ENCODE measurements at places on chromosomes 5 and 9.

- DNase-seq: no peak
Measured at GRCh38 chr9:106575823-106576222, 287.1 kb upstream of the ZNF462 start.

DNA sequence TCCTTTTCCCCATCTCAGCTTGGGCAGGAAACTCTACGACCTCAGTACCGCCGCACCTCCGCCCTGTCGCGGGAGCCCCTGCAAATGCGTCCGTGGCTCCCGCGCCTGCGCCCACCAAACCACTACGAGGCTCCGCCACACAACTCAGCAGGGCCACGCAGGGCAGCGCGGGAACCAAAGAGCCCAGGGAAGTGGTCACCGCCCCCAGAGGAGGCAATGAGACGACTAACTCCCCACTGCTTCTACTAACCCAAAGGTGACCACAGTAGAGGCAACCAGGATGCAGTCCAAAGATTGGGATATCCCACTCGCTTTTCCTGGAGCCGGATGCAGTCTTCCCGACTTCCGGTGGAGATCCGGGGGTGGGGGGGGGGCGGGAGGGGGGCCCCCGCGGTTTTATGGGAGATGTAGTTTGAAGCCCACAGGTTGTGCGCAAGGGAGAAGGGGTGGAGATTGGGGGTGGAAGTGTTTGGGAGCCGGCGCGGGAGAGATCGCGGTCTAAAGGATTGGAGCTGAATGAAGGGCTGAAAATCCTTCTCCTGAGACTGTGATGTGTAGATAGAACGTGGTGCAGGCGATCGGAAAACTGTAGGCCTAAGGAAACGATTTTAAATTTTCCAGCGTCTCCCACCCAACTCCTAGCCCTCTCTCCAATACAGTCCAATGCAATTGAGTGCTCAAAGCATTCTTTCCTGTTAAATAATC lies at the start of gene NUDT12:
Gene NUDT12 (minus strand): TSS at position 337 of the 705 bp plus-strand sequence. CDS start 2,541 bp downstream, outside the sequence.
- DNase-seq: peak; percentile 48

DNA sequence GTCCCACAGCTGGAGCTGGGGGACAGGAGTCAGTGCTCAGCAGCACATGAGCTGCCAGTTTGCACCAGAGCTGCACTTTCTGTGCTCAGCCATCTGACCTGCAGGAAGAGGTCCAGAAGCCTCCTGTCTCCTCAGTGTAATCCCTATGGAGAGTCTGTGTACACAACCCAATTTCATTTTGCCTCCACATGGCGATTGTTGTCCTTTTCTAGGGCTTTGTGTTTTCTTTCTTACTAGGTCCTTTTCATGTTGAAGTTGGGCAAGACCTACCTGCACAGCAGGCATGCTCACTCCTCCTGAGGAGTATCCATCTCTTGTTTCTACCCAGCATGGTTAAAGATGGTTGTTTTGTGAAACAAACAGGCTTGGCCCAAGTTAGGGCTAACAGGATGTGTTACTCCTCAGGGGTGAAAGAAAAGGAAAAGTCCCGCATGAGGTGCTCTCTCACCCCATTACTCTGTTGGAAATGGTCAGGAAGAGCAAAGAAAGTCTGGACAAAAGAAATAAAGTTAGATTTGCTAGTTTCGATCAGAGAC lies 273.0 kb downstream of the TMEM167A start:
- no peak for DNase-seq

- DNase-seq: no peak
Measured at GRCh38 chr9:87651431-87651830, 74.5 kb upstream of the CTSL start.

DNA sequence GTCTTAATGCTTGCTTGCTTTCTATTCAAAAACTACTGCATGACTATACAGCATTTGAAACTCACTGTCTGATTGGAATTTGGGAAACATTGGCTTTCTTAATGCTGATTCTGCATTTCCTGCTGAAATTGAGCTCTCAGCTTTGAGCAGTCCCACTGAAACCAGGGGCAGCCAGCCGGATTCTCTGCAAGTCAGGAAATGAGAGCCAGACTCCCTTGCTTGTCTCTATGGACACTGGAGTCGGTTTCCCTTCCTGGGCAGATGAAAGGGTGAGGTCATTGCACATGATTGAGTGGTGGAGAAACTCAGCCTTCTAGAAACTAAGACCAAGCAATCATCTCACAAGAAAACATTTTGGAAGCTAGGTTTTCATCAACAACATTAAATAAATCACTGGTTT lies 119.7 kb upstream of the SPATA31C2 start:
- DNase-seq: peak; percentile 53

DNA sequence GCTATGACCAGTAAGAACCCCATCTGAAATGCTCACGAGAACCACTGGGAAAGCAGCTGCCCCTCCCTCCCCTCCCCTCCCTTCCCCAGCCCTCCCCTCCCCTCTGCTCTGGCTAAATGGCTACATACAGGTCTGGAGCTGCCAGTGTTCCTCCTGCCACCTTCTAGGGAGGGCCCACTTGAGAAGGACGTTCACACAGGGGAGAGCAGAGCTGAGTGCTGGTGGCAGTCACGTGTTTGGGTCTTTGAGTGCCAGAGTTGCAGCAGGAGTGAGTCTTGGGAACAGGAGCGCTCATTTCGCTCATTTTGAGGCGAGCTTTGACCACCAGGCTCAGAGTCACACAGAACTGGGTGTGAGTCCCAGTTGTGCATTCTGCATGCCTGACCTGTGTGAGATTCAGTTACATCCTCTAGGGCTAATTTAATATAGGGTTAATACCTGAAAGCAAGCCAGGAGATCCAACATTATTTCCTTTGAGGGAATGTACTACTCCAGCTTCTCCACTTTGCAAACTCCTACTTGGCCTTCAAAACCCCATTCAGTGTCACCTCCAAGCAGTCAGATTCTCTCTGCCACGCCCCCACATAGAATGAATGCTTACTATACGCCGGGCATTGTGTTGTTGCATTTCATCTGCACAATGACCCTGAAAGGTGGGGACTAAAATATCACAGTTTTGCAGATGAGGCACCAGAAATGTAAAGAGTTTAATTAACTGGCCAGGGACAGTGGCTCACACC lies 25.1 kb downstream of the CPLX2 start:
- DNase-seq: no peak

- DNase-seq: no peak
Measured at GRCh38 chr9:93597871-93598646, 21.7 kb downstream of the PHF2 start.

DNA sequence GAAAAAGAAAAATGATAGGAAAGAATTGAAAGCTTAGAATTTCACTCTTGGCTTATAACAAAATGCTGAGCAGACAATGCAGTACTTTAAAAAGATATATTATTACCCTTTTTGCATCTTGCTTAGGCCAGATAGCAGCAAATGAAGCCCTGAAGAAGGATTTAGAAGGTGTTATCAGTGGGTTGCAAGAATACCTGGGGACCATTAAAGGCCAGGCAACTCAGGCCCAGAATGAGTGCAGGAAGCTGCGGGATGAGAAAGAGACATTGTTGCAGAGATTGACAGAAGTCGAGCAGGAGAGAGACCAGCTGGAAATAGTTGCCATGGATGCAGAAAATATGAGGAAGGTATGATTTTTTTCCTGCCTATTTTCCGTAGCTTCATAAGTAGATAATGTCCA lies 50.8 kb downstream of the CNTRL start:
- DNase-seq: no peak

GRCh38 chr5:169116961-169117461 lies 183.9 kb downstream of the SLIT3 start:
- no peak for DNase-seq

DNA sequence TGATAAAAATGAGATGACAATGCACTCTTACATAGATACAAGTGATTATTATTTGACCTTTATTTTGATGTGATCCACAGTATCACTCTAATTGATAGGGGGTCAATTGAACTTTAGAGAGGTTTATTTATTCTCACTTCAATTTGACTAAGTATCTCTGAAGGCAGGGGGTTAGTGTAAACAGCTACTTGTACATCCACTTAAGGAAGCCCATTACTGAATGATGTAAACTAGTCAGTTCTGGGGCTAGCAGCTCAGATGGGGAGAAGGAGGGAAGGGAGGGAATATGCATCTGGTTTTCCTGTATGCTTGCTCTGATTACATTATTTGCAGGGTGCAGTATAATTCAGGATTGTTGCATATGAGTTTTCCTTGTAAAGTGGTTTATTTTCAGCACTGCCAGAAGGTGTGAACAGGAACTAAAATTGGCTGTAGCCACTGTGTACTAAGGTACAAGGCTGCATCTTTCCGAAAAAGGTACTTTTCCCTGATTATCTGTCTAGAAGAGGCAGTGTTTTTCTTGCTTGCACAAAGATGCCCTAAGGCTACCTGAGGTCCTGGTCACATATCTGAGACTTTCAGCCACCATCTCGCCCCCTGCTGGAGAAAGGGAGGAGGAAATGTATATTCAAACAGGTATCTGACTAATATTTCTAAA lies 51.2 kb downstream of the MRPS27 start:
- no peak for DNase-seq

- no peak for DNase-seq
Measured at GRCh38 chr5:4230786-4231641, 635.4 kb downstream of the IRX1 start.

DNA sequence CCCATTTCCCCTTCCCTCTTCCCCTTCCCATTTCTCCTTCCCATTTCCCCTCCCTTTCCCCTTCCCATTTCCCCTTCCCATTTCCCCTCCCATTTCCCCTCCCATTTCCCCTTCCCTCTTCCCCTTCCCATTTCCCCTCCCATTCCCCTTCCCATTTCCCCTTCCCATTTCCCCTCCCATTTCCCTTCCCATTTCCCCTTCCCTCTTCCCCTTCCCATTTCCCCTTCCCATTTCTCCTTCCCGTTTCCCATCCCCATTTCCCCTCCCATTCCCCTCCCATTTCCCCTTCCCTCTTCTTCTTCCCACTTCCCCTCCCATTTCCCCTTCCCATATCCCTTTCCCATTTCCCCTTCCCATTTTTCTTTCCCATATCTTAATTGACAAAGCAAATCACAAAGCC lies 109.0 kb downstream of the OLFM1 start:
- DNase-seq: no peak

DNA sequence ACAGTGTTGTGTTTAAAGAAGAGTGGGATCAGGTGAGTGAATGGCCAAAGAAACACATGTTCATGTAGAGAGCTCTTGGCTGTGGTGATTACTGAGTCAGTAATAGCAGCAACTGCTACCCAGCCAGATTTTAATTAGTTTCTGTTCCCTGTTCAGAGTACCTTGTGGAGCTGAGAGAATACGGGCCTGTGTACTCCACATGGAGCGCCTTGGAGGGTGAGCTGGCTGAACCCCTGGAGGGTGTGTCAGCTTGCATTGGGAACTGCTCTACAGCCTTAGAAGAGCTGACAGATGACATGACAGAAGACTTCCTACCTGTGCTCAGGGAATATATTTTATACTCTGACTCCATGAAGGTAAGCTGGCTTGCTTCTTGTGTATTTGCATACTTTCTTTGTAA lies 52.3 kb downstream of the SLC46A2 start:
- no peak for DNase-seq

DNA sequence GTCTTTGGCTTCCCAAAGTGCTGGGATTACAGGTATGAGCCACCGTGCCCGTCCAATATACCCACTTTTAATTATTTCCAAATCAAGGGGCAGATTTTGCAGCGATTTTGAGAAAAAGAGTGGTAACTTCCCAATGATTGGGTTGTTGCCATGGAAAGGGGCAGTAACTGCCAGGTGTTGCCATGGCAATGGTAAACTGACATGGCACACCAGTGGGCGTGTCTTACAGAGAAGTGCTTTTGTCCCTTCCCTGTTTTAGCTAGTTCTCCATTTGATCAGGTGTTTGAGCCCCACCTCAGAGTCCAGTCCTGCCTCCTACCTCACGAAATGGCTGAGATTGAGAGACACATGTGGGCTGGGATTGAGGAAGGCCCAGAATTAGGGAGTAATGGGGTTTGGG lies 86.3 kb upstream of the IER5L start:
- no peak for DNase-seq

- no peak for DNase-seq
Measured at GRCh38 chr5:75512383-75513074, 838 bp downstream of the POLK start.

GRCh38 chr5:175889910-175890684 lies 18.7 kb downstream of the CPLX2 start:
- DNase-seq: no peak

- DNase-seq: no peak
Measured at GRCh38 chr5:172248637-172249036, 34.9 kb downstream of the UBTD2 start.

GRCh38 chr5:53543401-53543800 lies 17.0 kb upstream of the NDUFS4 start:
- no peak for DNase-seq

GRCh38 chr5:154818471-154819116 lies 31.8 kb downstream of the FAXDC2 start:
- DNase-seq: no peak

- DNase-seq: no peak
Measured at GRCh38 chr5:120160124-120160895, 303.8 kb upstream of the PRR16 start.

All from GM04504 (cell line).